ENCODE measurements at places on chromosomes 5 and 9. TPM values are rescaled to one million over a fixed set of nuclear protein-coding genes. Genes with fewer than 3 reads are reported as not detected.

ANKRD55 gene
- not detected for total RNA-seq

PKD2L2 gene
- 0.11 TPM for total RNA-seq

WDR38 gene
- not detected for total RNA-seq

WDR41 gene
- total RNA-seq = 108 TPM

ANKRD31 gene
- total RNA-seq = 0.43 TPM

TOR1B gene
- 24.9 TPM for total RNA-seq

TIMD4 gene
- not detected for total RNA-seq

CDX1 gene
- not detected for total RNA-seq

ARL10 gene
- 13.0 TPM for total RNA-seq
